ENCODE measurements at places on chromosomes 6 and 20.

DNA sequence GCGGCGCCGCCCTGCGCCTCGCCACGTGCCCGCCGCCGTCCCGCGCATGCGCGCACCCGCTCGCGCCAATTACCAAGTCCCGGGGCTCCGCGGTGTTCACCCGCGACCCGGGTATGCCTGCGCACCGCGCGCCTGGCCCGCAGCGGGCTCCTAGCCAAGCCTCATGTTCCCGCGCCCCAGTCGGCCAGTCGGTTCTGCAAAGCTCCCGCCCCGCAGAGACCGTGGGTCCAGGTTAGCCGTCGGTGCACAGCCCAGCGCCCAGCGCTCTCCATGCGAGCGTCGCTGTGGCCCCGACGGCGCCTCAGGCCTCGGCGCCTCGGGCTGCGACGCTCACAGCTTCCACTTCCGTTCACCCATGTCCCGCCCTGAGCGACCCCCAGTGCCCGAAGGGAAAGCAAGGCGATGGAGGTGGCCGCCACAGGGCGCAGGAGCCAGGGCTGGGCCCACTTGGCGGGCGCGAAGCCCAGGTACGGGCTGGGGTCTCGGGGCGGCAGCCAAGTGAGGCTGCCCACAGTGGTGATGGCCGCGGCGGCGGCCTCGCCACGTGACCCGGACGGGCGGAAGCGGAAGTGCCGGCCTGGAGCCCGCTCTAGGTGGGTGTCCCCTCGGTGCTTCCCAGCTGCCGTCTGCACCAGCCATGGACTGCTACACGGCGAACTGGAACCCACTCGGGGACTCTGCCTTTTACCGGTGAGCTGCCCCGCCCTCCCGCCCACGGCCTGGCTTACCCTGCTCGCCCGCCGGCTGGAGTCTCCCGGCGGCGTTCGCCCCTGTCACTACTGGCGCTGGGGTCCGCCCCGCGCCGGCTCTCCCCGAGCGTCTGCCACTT is at the start of the genes PCED1A and VPS16:
TSS of gene PCED1A (minus strand) at position 518 of the 829 bp plus-strand sequence. CDS start 743 bp downstream, outside the sequence.
TSS of gene VPS16 (plus strand) at position 608 of the 829 bp plus-strand sequence. CDS start at position 638, 30 bp downstream.
- DNase-seq = peak; percentile 85

GRCh38 chr6:31402324-31403282 is 792 bp upstream of the MICA start:
- no peak for DNase-seq

DNA sequence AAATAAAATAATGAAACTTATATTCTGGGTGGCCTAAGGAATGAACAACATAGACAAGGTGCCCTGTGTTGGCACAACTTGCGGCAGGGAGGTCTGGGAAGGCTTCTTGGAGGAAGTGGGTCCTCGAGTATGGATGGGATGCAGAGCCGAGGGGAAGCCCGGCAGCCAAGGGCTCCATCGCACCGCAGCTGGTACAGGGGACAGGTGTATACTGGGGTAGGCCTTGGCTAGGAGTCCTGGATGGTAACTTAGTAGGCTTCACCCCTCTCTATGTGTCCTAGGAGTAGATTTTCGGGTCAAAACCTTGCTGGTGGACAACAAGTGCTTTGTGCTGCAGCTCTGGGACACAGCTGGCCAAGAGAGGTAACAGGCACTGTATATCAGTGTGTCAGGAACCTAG is 28.0 kb downstream of the RAB44 start:
- no peak for DNase-seq

GRCh38 chr20:63345328-63346100 is 15.6 kb downstream of the CHRNA4 start:
- DNase-seq = no peak

DNA sequence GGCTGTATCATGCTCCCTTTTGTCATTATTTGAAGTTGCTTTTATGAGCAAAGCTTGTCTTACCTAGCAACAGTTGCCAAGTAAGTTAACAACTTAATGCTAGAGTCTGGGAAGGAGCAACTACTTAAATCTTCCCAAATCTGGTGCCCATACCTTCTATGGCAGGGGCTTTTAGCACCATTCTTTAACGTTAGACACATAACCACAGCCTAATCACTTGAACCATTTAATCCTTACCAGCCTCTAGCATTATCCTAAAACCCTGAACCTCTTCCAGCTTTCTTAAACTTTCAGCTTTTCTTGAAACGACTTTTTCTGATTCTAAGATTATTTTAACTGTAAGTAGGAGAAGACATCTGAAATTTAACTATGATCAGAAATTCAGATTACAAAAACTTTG is at the start of gene C6orf163:
TSS of gene C6orf163 (plus strand) at position 83 of the 400 bp plus-strand sequence. CDS start at position 370, 287 bp downstream.
- DNase-seq = no peak

DNA sequence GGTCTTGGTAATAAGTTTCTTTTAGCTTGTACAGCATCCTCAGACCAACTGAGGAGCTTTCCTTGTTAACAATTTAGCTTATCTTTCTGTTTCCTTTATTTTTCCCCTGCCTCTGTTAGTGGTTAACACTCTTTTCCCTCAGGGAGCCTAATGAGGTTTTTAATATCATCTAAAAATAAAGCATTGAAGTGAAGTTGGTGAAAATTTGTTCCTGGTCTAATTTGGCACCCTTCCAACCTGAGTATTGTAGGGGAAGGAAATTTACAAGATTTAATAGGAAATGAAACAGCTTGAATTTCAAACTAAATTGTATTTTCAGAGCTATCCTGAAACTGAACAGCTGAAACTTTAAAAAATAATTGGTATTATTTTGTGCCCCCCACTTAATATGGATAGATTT is 28.1 kb upstream of the VAPB start:
- no peak for DNase-seq

All from NCI-H1105 treated with DMSO at 0.1 percent for 48 hours (cell line).